Hematopoietic multipotent progenitor cell treated with erythropoietin and hydrocortisone succinate and interleukin-3 and kit ligand, for 4 days (in vitro differentiated cells): ENCODE measurements at places on chromosomes 2 and 18.

DNA sequence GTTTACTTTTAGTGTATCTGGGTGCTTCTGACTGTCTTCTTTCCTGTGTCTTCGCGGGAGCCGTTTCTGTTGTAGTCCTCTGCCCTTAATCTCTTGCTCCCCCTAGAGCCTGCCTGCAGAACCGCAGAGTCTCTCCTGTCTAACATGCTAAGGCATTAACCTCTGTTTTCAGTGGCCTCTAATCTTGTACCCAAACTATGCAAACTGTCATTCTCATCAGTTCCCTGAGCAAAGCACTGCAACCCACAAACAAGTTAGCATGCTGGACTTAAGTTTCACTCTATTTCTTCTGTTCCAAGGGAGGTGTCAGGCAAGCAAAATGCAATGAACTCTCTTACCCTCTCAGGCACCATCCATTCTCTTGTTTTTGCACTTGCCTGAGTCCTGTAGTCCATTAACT, 138.4 kb downstream of the OTX1 start:
- DNase-seq = peak; percentile 62

DNA sequence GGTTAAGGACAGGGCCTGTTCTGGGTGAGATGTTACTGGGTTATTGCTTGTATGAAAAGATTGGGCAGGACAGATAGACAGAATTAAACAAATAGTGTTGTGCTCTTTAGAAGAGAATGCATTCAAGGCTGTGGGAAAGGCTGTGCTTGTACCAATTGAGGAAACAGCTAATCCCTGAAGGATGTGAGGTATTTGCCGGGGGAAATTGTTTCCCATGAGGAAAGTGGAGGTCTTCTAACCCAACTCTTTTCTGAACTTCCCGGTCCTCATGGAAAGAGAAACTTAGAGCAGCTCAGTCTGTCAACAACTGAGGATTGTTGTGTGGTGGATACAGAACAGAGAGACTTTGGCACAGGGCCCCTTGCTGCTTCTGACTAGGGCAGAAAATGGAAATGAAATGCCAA, 9.5 kb downstream of the SLC1A4 start:
- no peak for DNase-seq

- peak; percentile 57 for DNase-seq
Observed at GRCh38 chr2:85438201-85439024, 19.9 kb downstream of the SH2D6 start.

DNA sequence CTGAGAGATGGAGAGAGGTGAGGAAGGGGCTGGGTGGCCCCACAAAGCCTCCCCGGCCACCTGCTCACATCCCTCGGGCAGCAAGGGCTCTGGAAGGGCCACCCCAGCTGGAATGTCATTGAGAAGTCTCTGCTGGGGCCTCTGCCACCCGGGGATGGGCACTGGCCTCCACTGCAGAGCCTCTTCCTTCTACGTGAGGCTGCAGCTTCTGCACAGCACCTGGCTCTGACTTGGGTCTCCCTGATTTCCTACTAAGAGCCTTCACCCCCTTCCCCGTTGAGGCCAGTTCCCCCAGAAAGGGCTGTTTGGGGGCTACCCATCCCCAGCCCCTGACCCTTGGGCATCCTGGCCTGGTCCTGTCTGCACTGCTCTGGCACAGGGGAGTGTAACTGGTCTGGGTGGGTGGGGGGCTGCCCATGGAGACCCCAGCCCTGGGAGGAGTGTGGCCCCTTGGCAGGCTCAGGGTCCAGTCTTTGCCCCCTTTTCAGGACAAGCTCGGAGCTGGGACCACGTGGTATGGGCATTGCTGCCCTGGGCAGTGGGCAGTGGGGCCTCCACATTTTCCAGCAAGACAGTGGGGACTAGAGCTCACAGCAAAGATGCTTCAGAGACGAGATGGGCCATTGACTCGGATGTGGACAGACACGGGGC, 5.6 kb downstream of the PDCD1 start:
- DNase-seq = no peak

GRCh38 chr2:46776687-46777327, 138.8 kb downstream of the MCFD2 start:
- peak; percentile 88 for DNase-seq

- DNase-seq = no peak
Observed at GRCh38 chr2:144498277-144498676, 21.6 kb downstream of the ZEB2 start.
